ENCODE measurements at places on chromosomes 4 and X.

GRCh38 chr4:44121210-44121609, 327.4 kb downstream of the KCTD8 start:
- DNase-seq: no peak

DNA sequence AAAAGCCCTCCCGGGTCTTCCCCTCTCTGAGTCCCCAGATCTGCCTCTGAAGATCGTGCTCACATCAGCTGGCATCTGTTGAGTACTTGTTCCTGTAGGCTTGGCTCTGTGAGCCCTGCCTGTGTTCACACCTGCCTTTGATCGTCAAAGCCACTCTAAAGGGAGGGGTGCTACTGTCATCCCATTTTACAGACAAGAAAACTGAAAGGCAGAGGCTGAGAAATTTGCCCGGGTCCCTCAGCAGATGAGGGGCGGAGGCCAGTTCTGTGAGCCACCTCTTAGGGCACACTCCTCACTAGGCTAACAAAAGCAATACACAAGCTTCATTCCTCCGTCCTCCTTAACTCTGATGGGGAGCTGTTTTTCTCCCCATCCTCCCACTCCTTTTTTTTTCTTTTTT, 655 bp downstream of the CYTL1 start:
- DNase-seq: no peak

- DNase-seq: no peak
Observed at GRCh38 chr4:83267121-83267829, 17.3 kb downstream of the COQ2 start.

GRCh38 chr4:15753081-15753480, 25.0 kb upstream of the CD38 start:
- DNase-seq: no peak

GRCh38 chrX:39814391-39814790, 283.4 kb downstream of the BCOR start:
- DNase-seq: no peak

GRCh38 chr4:24734511-24734910, 60.9 kb upstream of the SOD3 start:
- DNase-seq: no peak

DNA sequence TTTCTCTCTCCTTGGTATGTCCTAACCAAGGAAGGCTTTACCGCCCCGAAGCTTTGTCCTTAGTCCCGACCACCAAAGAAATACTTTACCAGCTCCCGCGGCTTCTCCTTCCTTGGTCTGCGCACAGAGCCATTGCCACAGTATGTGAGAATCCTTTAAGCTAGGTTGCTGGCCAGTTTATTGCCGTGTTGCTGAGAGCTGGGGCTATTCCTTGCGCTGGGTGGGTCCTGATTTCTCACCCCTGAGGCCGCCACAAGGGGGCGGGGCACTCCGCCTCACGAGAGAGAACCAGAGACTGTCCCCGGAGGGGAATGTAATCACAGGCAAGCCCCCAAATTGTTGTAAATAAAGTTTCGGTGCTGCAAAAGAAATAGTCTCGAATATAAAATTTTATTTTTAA, 331.0 kb upstream of the PCDH10 start:
- no peak for DNase-seq

GRCh38 chr4:55159851-55160250, 34.5 kb upstream of the KDR start:
- no peak for DNase-seq

DNA sequence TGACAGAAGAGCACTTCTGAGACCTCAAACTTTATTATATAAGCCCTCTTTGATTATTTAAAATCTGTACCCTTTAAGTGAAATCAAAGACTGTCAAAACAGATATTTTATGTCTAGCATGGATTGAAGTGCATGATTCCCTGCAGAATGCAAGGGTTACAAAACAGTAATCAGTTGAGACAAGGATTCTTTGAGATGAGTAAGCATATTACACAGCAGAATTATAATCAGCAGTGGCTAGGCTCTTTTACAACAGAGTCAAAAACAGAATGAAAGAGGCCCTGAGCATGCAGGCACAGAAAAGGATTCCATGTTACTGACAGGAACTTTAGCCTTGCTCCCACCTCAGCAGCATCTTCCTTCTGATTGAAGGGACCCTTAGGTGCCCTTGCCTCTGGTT, 487.9 kb upstream of the GALNT7 start:
- DNase-seq: no peak

GRCh38 chr4:78613522-78614321, 62.2 kb downstream of the ANXA3 start:
- no peak for DNase-seq

DNA sequence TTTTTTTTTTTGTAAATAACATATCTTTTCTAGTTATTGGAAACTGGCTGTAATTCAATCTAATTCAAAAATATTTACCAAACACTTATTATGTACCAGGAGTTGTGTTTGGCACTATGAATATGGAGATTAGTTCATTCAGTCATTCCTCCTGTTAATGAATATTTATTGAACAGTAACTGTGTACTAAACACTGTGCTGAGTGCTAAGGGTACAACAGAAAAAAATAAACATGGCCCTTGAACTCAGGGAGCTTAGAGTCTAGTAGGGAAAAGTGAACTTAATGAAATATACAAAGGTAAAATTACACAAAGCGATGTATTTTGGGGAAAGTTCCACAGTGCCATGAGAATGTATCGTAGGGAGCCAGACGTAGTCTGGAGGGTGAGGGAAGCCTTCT, 87.1 kb downstream of the STK32B start:
- DNase-seq: no peak

- no peak for DNase-seq
Observed at GRCh38 chr4:26601204-26601603, 17.3 kb downstream of the TBC1D19 start.

GRCh38 chr4:9999956-10000561, 21.2 kb downstream of the SLC2A9 start:
- no peak for DNase-seq

GRCh38 chr4:176957353-176958118, 164.8 kb upstream of the VEGFC start:
- no peak for DNase-seq

DNA sequence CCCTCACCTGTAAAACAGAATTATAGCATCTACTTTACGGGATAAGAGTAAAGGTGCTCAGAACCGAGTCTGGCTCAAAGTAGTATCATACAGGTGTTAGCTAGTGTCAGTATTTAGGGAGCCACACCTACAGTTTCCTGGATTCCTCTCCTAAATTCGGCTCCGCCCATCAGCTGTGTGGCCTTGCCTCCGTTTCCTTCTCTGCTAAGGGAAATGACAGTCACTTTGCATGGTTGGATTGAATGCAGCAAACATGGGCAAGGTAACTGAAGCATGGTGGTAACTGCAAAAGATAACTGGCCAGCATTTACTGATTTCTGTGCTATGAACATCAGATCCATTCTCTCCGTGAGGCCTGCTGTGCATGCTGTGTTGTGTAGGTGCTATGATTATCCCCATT, 2.8 kb downstream of the PPP1R3F start:
- DNase-seq: no peak

- DNase-seq: no peak
Observed at GRCh38 chr4:42281324-42282020, 115.8 kb upstream of the SHISA3 start.

DNA sequence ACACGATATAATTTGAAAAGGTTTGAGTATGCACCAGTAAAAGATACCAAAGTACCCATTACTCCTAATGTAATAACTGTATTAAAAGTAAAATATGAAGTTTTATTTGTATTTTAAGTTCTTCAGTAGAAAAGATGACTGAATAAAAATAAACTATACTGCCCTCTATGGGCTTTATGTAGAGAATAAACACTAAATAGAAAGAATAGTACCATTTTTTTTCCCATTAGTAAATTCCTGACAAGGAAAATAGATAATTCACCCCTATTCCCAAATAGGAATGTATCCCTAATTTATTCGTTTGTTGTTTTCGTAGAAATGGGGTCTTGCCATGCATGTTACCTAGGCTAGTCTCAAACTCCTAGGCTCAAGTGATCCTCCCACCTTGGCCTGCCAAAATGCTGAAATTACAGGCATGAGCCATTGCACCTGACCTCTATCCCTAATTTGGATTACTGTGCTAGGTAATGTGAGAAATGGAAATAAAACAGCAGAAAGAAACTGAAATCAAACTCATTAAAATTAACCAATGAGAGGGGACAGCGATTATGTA, 73.6 kb upstream of the COX18 start:
- DNase-seq: no peak

- DNase-seq: no peak
Observed at GRCh38 chrX:63718010-63718694, 66.9 kb downstream of the ARHGEF9 start.

DNA sequence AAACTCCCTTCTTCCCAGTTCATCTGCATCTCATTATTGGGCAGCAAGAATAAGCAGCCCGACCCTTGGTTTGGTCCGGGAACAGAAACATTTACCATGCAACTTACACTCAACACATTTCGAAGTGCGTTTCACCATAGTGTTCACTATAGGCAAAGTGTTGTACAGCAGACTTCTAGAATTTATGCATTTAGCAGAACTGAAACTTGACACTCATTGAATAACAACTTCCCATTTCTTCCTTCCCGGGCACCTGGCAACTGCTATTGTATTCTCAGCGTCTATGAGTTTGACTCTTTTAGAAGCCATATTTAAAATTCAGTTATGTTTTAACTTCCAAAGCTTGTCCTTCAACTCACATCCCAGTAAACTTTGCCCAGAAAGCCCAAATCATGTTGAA, 840.6 kb downstream of the NLGN4X start:
- DNase-seq: no peak

DNA sequence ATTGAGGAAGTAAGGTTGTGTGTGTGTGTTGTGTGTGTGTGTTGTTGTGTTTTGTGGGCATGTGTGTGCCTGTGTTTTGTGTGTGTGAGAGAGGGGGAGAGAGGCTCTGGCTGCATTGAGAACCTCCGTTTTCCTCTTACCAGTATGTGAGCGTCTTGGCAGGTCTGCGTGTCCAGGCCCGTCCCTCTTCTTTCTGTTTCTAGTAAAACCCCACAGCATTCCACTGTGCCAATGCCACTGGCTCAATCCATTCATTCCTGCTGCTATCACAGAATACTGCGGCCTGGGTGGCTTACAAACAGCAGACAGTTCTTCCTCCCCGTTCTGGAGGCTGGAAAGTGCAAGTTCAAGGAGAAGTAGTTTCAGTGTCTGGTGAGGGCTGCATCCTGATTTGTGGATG, 15.5 kb upstream of the HTRA3 start:
- no peak for DNase-seq

- DNase-seq: no peak
Observed at GRCh38 chr4:127441571-127441970, 191.2 kb upstream of the INTU start.

GRCh38 chr4:168759959-168760527, 250.0 kb downstream of the CBR4 start:
- no peak for DNase-seq

DNA sequence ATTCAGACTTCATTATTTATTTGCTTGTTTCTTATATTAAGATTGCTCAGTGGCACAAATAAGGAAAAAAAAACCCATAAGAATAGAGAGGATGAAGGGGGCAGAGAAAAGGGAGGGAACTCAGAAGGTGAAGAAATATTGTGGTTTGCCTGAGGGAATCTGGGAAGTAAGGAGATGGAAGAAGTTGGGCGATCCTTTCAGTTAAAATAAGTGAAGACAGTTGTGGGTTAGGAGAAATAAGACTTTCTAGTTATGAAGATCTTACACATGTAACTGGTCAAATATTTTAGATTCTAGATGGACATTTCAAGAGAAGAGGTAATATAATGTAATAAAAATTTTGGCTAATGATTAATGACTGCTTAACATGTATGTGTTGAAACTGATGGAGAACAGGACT, 138.7 kb upstream of the LIMCH1 start:
- DNase-seq: no peak

All from stimulated activated CD8-positive, alpha-beta memory T cell treated with anti-CD3 and anti-CD28 coated beads, Interleukin-4, amount 100 ng/mL, for 1 hour (primary cell).